ENCODE measurements at places on chromosomes 11 and 22. TPM values are rescaled to one million over a fixed set of nuclear protein-coding genes. Genes with fewer than 3 reads are reported as not detected.

OR51B4 gene
- total RNA-seq, result 4.0 TPM

LRRC56 gene
- 2.8 TPM for total RNA-seq

APOBEC3H gene
- 0.40 TPM for total RNA-seq

CRYBA4 gene
- total RNA-seq, result not detected

PIK3IP1 gene
- total RNA-seq, result 0.05 TPM

Data from A375 (cell line).